Right atrium auricular region (tissue), 2 donors: ENCODE measurements at places on chromosomes 2 and 18. TPM values are rescaled to one million over a fixed set of nuclear protein-coding genes. Genes with fewer than 3 reads are reported as not detected.

The GPR75 gene
- total RNA-seq = 1.3 TPM

The SCTR gene
- total RNA-seq = not detected

The CYBRD1 gene
- total RNA-seq = 238 TPM

The EVA1A gene
- 0.47 TPM for total RNA-seq

DNA sequence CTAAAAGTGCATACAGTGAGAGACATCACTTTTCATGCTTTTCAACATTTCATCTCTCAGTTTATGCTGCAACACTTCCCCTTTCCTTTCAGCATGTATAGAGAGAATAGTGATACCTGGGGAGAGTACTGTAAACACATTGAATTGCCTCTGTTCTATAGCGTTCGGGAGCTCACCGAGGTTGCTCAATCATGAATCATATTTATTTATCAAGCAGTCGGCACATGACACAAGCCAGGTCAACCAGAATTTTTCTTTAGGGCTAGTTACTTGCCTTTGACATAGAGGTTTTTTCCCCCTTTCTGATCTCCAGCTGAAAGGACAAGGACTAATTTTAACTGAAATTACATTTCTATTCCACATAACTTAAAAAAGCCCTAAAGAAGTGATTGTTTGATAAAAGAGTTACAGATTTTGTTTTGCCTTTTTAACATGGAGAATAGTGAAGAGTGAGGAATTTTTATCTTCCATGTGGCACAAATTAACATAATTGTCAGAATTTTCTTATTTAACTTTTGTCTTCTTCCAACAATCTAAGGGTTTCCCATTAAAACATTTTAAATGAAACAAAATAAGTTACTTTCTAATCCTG is 690.9 kb upstream of the TMEFF2 start:
- no peak for DNase-seq

DNA sequence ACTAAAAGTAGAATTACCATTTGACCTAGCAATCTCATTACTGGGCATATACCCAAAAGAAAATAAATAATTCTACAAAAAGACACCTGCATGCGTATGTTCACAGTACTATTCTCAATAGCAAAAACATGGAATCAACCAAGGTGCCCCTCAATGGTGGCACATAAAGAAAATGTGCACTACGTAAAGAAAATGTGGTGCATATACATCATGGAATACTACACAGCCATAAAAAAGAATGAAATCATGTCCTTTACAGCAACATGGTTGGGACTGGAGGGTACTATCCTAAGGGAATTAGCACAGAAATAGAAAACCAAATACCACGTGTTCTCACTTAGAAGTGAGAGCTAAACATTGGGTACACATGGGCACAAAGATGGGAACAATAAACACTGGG is 250.7 kb upstream of the TNP1 start:
- no peak for DNase-seq

GRCh38 chr2:56681659-56682396 is 498.0 kb downstream of the CCDC85A start:
- no peak for DNase-seq

DNA sequence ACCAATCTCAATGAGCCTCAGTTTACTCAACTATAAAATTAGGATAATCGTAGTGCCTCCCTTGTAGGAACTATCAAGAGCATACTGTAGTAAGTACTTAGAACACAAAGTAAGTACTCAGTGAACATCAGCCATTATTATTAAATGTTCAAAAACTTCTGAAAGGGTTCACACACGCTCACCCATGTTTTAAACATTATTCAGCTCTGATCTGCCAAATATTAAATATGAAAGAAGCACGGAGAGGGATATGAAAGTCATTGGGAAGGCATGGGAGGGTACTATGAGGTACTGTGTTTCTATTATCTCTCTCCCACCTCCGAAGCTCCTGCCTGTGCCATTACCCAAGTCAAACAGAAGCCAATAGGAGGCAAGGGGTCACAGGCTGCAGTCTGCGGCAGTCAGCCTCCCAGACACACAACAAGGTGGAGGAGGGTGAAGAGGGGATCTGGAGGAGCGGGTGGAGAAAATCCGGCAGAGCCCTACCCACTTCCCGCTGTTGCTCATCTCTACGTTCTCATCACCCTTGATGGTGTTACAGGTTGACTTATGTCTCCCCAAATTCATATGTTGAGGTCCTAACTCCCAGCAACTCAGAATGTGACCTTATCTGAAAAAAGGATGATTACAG is 2.0 kb upstream of the TBC1D8 start:
- DNase-seq = no peak

DNA sequence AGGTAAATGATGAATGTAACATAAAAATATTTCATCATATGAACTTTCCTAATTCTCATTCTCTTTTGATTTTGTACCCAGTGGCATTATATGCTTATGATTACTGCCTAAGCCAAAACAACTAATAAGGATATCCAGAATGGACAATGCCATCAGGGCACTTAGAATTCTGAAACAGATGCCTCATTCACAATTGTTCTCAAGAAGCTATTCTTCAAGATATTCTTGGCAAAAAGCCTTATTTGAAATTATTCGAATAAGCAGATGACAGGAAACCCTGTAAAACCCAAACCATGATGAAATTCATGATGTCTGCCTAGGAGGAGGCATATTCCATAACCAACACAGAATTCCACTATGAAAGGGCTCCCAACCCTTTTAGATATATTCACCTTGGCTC is 353.2 kb upstream of the TRIB2 start:
- no peak for DNase-seq

DNA sequence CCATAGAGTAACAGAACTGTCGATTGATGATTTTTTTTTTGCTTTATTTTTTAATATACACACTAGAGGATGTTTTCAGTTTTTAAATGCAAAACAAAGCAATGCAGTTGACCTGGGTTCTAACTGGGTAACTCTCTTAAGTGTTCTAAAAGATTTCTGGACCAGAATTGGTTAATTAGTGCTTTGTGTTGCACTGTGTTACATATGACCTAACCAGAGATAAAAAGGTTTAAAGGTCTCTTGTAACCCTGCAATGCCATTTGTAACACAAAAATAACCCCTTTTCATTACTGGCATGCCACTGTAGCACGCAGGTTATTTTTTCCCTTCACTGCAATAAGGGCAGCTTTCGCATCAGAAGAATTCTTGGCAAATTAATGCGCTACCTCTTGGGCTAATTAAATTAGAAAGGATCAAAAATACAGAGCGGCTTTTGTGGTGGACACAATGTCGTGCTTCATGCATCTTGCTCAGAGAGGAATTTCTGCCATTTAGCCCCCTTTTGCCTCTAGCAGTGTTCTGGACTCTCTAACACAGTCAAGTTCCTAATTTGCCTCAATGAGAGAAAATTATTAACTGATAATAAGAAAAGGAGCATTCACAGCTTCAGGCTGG is 250.8 kb upstream of the ZEB2 start:
- DNase-seq = no peak

GRCh38 chr2:15432642-15433256 is 128.4 kb downstream of the NBAS start:
- no peak for DNase-seq

DNA sequence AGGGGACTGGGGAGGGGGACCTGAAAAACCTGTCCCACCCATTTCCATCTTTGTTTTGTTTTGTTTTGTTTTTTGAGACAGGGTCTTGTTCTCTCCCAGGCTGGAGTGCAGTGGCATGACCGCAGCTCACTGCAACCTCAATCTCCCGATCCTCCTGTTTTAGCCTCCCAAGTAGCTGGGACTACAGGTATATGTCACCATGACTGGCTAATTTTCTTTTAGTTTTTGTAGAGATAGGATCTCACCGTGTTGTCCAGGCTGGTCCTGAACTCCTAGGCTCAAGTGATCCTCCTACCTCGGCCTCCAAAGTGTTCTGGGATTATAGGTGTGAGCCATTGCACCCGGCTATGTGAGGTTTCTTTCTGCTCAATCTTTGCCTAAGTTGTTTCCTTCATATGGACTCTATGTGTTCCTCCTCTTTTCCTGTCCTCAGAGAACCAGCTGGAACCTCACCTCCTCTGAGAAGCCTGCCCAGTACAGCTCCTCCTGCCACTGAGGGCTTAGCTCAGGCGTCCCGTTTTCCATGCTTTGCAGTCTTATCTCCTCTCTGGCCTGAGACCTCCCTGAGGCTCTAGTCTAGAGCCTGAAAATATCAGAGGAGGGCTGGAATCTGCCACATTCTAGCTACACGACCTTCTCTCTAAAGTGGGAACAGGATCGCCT is 74.8 kb downstream of the HS1BP3 start:
- DNase-seq = no peak
